ENCODE measurements at places on chromosomes 16 and 17.

DNA sequence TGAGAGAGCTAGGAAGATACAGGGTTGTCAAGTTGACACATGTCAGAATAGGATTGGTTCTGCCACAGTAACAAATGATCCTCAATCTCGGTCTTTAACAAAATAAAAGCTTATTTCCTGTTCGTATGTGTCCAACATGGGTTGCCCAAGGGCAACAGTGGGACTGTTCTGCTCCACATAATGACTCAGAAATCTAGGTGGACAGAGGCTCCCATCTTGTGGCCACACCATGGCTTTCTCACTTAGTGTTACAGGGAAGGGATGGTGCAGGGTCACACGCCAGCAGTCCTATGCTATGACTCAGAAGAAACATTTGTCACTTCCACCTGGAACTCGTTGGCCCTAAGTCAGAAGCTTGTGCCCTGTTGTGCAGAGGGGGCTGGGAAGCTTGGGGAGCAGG is 364.9 kb downstream of the SNX29 start:
- DNase-seq, result no peak

DNA sequence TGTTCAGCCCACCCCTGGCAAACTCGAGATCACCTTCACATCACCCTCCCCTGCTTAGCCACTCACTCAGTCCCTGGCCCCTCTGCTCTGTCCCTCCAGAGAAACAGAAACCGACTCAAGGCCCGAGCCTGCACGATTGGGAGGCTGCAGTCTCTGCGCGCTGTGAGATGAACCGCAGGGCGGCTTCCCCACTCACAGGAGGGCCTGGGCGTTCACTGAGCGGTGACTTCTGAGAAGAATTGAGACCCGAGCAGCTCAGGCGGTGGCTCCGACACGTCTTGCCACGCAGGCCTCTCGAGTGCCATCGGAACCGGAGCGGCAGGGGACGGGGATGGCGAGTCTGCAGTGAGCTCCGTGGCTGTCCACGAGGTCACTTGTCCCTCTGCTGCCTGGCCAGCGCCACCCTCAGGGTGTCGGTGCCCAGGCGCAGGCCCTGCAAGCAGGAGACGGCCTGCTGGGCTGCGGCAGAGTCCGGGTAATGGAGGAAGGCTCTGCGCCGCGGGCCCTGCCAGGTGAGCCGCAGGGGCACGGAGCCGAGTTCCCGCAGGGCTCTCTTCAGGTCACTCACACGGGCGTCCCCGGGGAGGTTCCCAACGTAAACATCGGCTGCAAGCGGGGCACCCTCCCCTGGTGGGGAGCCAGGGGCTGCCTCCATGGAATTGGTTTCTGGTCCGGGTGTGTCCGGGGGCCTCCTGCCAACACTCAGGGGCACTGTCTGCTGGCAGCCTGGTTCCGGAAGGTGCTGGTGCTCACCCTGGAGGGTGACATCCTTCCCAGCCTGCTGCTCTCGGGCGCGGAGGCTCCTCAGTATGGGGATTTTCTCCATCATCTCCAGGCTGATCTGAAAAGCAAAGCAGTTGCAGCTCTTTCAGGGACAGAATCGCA is 21.6 kb downstream of the FOXF1 start:
- DNase-seq, result no peak

DNA sequence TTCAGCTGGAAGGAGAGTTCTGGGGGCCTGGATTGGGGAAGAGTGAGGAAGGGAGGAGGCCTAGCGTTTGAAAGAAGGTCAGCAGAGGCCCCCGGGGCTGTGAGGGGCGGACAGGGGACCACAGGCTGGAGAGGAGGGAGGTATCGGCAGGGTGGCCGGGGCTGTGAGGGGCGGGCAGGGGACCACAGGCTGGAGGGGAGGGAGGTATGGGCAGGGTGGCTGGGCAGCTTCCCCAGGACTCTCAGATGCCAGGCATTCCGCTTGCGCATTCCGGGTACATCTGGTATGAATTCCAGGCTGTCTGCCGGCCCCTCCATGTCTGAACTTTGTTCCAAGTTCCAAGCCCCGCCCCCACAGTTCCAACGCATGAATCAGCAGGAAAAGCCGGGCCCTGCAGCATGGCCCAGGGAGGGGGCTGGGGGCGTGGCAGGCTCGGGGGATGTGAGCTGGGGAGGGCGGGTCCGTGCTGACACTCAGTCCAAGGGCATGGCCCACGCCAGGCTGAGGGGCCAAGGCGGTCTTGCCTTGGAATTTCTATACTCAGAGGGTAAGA is 4.3 kb upstream of the TLCD2 start:
- DNase-seq, result no peak

DNA sequence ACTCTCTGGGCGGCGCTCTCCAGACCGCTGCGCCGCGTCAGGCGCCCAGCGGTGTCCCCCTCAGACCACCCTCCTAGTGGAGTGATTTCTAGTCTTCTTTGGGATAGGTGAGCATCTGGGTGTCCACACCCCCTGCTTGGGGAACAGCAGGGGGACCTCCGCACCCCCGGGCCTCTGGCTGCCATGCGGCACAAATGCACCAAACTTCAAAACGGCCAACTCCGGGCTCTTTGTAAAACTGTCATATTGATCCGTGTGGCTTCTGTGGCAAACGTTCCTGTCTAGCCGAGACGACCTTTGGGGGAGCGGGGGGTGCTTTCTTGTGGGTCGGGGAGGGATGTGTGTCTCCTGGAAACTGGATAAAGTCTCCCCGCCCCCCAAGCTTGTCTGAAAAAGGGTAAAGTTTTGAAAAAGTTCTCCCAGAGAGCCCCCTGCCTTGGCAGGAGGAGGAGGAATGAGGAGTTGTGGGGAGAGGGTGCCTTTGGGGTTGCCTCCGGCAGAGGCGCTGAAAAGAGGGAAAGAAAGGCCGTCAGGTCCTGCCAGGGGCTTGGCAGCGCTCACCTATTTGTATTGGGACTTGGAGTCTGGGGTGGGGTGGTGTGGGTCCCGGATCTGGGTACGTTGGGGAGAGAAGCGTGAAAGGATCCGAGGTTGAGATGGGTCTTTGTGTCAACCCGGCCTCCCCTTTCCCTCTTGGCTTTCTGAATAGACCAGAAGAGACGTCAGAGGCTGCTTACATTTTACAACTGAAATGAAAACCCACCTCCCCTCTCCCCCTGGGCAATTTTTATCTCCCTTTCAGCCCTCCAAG is 2.2 kb upstream of the CHD3 start:
- DNase-seq, result peak; percentile 68

- no peak for DNase-seq
Measured at GRCh38 chr17:65628644-65629036, 67.2 kb upstream of the AXIN2 start.

- DNase-seq, result no peak
Measured at GRCh38 chr16:84047626-84048025, 5.0 kb upstream of the SLC38A8 start.

DNA sequence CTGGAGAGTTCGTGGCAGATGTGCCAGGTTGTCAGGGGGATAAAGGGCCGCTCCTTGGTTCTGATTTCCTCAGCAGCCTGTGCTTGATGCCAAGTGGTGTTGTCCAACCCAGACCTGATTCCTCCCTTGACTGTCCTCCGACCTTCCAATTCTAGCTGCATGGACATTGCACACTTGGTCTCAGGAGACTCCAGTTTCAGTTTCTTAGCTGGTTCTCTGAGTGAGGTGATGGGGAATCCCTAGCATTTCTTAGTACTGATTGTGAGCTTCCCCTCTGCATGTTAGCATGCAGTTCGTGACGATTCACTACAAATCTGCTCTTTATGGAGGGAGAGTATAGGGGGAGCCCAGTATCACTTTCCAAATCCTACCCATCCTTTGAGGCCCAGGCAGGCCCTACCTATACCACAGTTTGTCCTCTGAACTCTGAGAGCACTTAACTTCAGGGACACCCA is 12.4 kb upstream of the CCR7 start:
- DNase-seq, result no peak

DNA sequence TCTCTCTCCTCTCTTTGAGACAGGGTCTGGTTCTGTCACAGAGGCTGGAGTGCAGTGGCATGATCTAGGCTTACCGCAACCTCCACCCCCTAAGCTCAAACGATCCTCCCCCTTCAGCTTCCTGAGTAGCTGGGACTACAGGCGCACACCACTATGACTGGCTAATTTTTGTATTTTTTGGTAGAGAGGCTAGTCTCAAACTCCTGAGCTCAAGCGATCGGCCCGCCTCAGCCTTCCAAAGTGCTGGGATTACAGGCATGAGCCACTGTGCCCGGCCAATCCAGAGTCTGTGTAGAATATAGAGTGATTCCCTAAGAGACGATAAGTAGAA is 65.8 kb upstream of the RPH3AL start:
- peak; percentile 33 for DNase-seq

DNA sequence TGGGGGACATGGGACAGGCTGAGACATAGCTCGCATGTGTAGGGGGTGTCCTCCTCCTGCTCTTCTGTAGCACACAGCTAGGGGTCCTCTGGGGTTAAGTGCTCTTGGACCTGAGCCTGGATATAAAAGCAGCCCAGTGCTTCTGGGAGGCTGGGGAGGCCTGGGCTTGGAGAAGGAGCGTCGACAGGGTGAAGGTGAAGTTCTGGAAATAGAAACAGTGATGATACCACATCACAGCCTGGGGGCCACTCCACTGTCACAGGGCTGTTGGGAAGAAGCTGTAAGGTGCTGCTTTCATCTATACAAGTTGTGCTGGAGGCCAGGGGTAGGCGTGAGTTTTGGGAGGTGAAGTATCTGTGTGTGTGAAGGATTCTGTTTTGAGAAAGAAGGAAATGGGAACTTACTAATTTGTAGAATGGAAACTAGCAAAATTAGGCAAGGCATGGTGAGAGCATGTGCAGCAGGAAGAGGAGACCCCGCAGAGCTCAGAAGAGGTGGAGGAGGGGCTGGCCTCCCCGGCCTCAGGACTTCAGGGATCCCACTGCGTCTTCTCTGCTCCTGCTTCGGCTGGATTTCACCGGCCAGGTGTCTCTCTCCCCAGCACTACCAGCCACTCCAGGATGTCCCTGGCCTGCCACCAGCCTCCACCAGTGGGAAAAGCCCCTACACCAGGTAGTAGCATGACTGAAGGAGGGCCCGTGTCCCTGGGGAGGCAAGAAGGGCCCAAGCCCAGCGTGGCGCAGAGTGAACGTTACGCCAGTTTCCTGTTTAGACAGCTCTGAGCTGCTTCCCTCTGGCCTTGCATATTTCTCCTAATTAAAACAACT is 19.4 kb downstream of the PLCG2 start:
- DNase-seq, result peak; percentile 35

- no peak for DNase-seq
Measured at GRCh38 chr17:6346156-6346786, 88.7 kb downstream of the AIPL1 start.

- DNase-seq, result no peak
Measured at GRCh38 chr17:62052765-62053338, 12.2 kb downstream of the MED13 start.

- DNase-seq, result no peak
Measured at GRCh38 chr16:84294531-84295142, at the start of gene WFDC1. WFDC1 (plus strand) TSS chr16:84294878; CDS start chr16:84294972, 94 bp downstream.

All from activated CD4-positive, alpha-beta T cell treated with anti-CD3 and anti-CD28 coated beads, Interleukin-2, amount 50 U/mL, for 48 hours (primary cell).